ENCODE measurements at places on chromosomes 5 and 9.

GRCh38 chr5:107894361-107894760 is 223.6 kb upstream of the EFNA5 start:
- DNase-seq, result no peak

DNA sequence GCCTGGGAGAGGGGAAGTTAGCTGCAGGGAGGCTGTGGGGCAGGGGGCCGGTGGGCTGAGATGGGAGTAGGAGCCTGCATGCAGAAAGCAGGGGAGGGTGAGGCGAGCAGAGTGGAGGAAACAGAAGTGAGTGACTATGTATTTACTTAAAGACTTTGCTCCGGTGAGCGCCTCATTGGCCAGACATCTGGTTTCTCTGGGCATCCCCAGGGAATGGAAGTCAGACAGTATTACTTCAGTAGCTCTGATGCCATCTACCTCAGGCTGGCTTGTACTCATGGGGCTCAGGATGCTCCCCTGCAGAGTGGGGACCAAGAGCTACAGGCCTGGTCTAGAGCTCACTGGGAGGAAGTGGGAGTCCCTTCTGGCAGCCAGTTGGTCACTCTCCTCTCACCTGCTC is 78.2 kb upstream of the ARAP3 start:
- no peak for DNase-seq

- no peak for DNase-seq
These were observed 1.8 kb downstream of the CAVIN4 start for GRCh38 chr9:100579665-100580064.

GRCh38 chr5:78893940-78894677 is 91.0 kb downstream of the ARSB start:
- no peak for DNase-seq

GRCh38 chr5:55437452-55437851 is 97.3 kb downstream of the PLPP1 start:
- DNase-seq, result no peak

GRCh38 chr5:31130676-31131075 is 62.8 kb upstream of the CDH6 start:
- no peak for DNase-seq

GRCh38 chr5:14251733-14252132 is 108.6 kb downstream of the TRIO start:
- DNase-seq, result no peak

GRCh38 chr9:131781069-131781468 is 41.2 kb upstream of the RAPGEF1 start:
- no peak for DNase-seq

- DNase-seq, result no peak
These were observed 11.4 kb downstream of the AIF1L start for GRCh38 chr9:131107760-131108159.

GRCh38 chr9:127449332-127449966 is 1.8 kb downstream of the RPL12 start:
- DNase-seq, result no peak

GRCh38 chr9:126614455-126615244 is 922 bp downstream of the LMX1B start:
- no peak for DNase-seq

- no peak for DNase-seq
These were observed 43.9 kb downstream of the USP20 start for GRCh38 chr9:129879103-129879699.

DNA sequence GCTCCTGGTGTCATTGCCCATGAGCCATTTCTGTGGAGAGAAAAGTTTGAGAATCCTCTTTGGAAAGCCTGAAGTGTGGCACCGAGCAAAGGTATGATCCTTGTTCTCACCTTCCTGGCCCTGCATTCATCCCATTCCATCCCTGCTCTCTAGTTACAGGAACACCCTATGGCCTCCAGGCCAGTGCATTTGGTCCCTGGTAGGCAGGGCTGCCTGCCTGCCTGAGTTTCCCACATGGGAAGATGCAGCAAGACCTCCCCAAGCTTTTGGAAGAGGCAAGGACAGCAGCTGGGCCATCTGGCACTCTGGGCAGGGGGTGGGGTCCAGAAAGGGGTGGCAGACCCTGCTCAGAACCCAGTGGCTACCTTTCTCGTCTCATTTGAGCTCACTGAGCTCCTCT is 24.5 kb downstream of the IGIP start:
- DNase-seq, result no peak

DNA sequence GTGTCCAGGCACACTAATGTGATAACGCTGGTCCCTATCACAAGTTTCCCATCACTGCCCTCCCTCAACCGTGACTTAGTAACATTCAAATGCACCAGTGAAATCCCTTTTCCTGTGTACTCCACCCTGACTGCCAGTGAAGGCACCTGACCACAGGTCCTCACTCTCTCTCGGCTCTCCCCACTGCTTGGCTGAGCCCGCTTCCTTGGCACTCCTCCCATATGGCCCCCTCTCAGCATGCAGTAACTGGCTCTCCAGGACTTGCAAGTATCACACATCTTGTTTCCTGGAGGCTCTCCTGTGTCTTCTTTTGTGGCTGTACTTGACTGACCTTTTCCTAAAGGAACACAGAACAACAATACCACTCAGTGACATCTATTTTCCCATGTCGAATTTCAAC is 292.0 kb upstream of the ZNF608 start:
- no peak for DNase-seq

GRCh38 chr9:128175102-128175563 is 15.1 kb downstream of the BBLN start:
- no peak for DNase-seq

DNA sequence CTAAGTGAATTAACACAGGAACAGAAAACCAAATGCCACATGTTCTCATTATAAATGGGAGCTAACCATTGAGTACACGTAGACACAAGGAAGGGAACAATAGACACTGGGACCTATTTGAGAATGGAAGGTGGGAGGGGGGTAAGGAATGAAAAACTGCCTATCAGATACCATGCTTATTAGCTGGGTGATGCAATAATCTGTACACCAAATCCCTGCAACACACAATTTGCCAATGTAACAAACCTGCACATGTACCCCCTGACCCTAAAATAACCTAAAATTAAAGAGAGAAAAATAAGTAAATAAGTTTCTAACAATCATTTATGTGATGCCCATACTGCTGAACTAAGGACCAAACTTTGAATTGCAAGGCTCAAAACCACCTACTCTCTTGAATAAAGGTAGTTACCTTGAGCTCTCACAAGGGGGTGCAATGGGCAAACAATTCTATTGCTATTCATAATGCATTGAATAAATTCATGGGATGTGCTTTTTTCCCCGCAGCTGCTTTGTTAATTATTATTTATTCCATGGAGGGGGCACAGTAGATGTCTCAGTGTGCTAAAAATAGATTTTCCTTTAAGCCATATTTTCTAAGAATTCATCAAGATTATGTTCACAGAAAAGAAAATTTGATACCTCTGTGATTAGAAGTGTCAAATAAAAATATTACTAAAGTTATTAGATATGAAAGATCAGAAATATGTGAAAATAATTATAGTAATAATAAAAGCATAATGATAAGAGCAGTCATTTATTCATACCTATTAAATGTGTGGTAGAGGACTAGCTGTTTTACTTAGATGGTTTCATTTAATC is 76.2 kb upstream of the PTPN3 start:
- no peak for DNase-seq

DNA sequence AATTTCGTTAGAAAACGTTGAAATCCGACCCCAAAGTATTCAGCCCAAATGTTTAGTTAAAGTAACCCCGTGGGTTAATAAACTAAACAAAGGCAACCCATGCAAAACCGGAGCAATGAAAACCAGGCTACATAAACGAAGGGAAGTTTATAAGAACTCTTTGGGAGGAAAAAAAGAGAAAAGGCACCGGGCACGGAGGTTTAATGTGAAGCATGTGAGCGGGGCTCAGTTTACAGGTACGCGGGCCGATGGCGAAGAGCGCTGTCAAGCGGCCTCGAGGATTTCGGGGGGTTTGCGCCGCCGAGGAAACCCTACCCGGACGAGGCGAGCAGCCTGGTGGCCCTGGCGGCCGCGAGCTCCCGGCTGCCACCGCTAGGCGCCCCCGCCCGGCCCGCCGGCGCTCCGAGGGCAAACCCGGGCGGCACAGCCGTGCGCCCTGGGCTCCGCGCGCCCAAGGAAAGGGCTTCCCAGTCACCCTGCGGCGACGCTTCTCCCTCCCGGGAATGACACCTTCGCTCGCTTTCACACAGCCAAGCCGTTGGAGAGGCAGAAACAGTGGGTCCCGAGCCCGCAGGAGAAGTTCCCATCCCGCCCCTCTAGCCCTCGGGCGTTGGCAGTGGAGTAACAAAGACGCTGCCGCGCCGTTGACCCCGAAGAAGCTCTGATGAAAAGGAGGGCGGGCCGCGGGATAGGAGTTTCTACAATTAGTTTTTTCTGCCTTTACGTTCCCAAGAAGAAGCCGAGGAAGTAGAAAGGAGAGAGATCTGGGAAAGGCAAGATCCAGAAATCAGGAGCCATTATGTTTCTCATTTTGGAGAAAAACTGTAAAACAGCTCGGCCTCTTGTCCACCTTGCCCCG is 126.0 kb downstream of the TMEM174 start:
- no peak for DNase-seq

- no peak for DNase-seq
These were observed 710 bp downstream of the HSD17B4 start for GRCh38 chr5:119453040-119453373.

Data from C1 segment of cervical spinal cord (tissue), 14 donors.